ENCODE measurements at places on chromosomes 6 and 20. TPM values are rescaled to one million over a fixed set of nuclear protein-coding genes. Genes with fewer than 3 reads are reported as not detected.

Gene DACT2
- 0.79 TPM for polyA plus RNA-seq

Gene RAMACL
- polyA plus RNA-seq: 0.12 TPM

Gene SNAP91
- 1.5 TPM for polyA plus RNA-seq

Gene RGS19
- polyA plus RNA-seq: 8.6 TPM

GRCh38 chr6:48567016-48567415 is 456.0 kb upstream of the PTCHD4 start:
- DNase-seq: no peak

DNA sequence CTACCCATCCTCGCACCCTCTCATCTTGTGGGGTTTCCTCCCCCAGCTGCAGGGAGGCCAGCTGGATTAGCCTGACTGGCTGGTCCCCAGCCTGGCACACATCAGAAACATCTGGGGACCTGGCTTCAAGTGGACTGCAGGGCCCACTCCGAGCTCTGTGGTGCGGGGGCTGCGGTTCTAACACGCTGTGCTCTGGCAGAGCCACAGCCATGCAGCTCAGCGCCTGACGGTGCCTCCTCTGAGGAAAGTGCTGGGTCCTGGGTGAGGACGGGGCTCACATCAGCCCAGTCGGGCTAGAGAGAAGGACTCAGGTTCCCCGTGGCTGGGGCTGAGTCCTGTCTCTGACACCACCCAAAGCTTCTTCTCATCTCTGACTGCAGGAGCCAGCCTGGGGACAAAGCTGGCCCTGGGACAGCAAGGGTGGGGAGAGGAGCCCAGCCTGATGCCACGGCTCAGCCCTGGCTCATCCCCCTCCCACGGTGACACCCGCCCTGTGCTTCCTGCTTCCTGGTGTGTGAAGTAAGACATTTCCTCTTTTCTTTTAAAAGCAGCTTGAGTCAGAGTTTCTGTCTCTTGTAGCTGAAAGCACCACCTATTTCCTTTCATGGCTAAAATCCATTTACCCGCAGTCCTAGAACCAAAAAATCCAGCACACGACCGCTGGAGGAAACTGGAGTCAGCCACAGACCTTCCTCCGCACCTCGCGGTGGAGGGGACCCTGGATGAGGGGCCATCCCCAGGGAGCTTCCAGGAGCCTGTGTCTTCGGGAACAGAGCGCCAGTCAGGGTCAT is 127.4 kb upstream of the AFDN start:
- peak; percentile 85 for DNase-seq

GRCh38 chr20:62942456-62942855 is 4.5 kb downstream of the GID8 start:
- no peak for DNase-seq

- no peak for DNase-seq
These were observed 69.1 kb upstream of the ADTRP start for GRCh38 chr6:11847515-11848345.

DNA sequence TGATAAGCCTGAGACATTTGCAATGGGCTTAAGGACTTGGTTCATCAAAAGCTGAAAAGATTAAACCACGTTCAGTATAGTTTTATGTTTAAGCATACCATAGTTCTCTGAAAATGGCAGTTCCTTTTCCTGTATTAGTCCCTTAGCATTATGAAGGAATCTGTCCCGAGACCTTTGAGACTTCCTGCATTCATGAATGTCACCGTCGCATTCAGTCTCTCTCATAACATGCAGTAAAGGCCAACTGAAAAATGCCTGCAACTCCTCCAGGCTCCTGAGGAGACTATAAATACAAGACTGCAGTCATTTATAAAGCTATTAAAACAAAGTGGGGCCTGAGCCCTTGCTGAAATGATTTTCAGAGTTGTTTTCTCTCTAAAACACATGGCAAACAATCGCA is 129.1 kb downstream of the SYCP2 start:
- DNase-seq: no peak

DNA sequence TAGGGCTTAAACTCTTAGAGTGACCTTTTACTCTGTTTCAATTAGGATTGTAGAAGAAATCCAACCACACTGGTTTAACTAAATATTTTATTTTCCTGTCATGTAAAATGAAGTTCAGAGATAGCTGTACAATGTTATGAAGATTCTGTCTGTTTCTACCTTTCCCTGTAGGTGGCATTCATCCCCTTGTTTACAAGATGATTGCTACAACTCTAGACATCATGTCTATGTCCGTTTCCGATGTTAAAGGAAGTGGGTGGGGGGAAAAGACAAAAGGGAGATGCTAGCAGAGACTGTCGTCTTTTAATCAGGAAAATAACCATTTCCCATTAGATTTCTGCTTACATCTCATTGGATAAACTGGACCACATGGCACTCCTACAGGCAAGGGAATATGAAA is 30.9 kb upstream of the RIMS1 start:
- no peak for DNase-seq

- peak; percentile 4 for DNase-seq
These were observed 106.7 kb upstream of the CENPW start for GRCh38 chr6:126233192-126233591.

GRCh38 chr6:158500016-158500735 is 59.7 kb upstream of the TMEM181 start:
- DNase-seq: peak; percentile 45

DNA sequence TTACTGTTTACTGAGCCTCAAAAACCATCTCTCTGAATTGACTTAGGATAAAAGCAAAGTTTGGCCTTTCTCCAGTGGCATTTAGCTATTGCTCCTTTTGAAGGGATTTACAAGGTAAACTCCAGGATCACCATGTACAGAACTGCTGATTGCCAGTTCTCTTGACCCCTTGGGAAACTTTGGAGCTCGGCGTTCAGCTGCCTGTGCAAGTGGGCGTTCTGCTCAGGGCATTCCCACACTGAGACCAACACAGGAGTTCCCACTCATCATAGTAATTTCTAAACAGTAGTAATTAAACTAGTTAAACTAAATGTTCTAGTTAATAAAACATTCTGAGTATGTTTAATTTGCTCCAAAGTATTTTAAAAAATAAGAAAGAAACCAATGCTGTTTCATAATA is 14.9 kb downstream of the KCNQ5 start:
- no peak for DNase-seq
